ENCODE measurements at places on chromosomes 6 and 20.
A peak's percentile ranks its signal among the peaks of the same experiment; 100 is the strongest.

DNA sequence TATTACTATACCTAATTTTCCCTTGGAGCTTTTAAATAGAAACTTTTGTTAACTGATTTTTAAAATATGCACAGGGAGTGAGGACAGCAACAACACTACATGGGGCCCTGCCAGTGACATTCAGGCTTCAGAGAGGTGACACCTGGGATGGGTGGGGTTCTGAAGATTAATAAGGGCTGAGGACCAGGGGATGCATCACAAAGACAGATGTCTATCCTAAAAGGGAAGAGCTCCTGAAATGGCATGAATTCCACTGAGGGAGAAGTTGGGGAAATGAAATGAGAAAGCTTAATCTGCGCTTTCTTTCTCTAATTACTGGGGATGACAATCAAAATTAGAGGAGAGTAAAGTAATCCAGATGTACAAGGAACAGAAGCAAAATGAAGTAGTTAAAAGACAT is 162.8 kb downstream of the BTBD9 start:
- DNase-seq, result no peak

- DNase-seq, result no peak
Observed at GRCh38 chr6:117907601-117908245, 659 bp downstream of the SLC35F1 start.

GRCh38 chr6:159174263-159174969 is 5.2 kb downstream of the FNDC1 start:
- no peak for DNase-seq

- no peak for DNase-seq
Observed at GRCh38 chr6:37858363-37858762, 38.8 kb downstream of the ZFAND3 start.

GRCh38 chr20:57999465-58000111 is 228.9 kb downstream of the ANKRD60 start:
- DNase-seq, result no peak

- DNase-seq, result no peak
Observed at GRCh38 chr6:18395177-18395855, 8.2 kb downstream of the RNF144B start.

DNA sequence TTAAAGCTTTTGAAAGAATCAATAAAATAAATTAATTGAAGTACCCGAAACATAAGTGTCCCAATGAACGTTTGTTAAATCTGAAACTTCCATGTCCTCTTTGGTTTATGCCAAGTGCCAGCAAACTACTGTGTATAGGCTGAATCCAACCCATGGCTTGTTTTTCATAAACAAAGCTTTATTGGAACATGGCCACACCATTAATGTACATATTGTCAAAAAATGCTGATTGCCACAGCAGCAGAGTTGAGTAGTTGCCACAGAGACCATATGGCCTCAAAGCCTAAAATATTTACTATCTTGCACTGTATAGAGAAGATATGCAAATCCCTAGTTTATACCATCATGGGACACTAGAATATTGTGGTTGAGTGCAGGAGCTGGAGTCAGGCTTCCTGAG is 406.1 kb downstream of the MAFB start:
- no peak for DNase-seq

- peak; percentile 34 for DNase-seq
Observed at GRCh38 chr6:75601304-75602245, at the start of gene SENP6. Gene SENP6, plus strand, starts transcription at chr6:75601880. Its CDS starts 645 bp downstream, at chr6:75602525.

- no peak for DNase-seq
Observed at GRCh38 chr20:5864873-5865587, 85.3 kb downstream of the TRMT6 start.

DNA sequence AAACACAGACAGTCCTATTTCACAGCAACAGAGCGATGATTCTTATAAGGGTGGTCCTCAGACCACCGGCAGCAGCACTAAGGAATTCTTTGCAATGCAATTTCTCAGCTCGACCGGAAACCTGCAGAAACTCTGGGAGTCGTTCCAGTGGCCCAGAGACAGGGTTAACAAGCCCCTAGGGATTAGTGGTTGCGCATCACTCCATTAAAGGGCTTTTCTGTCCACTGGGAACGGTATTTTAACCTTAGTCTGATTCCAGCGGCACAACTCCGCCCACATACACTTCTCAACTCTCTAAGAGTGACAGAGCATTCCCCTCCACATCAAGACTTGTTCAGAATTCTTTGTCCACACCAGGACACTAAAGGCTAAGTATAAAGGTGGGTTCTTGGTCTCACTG is 341.5 kb downstream of the TFAP2A start:
- DNase-seq, result no peak

- no peak for DNase-seq
Observed at GRCh38 chr20:44618318-44618731, 33.2 kb downstream of the ADA start.

DNA sequence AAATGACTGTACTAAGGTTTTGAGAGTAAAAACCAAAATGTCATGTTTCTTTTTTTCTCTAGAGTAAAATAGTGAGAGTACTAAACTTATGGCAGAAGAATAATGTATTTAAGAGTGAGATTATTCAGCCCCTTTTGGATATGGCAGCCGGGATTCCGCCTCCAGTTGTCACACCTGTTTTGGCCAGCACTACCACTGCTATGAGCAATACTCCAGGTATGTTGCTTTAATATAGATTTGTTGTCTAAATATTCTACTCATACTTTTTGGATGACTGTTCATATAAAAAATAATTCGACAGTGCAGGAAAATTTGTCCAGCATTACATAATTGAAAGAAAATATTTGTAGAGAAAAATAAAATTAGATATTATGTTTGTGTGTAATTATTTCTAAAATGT is 59.5 kb downstream of the SCAF8 start:
- no peak for DNase-seq

DNA sequence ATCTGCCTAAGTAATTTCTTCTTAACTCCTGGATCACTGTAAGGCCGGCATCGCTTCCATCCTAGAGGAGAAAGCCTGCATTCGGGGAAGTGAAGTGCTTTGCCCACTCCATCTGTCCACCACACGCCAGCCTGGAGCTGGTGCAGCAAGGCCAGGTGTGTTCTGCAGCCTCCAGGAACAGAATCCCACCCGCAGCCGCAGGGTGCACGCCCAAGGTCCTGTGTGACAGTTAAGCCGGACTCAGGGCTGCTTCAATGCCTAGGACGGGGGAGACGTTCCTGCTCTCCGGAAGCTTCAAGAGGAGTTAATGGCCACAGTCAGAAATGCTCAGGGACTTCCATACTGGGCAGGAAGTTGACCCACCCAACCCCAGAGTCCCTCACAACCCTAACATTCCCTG is 86.1 kb upstream of the QKI start:
- no peak for DNase-seq

GRCh38 chr20:18857640-18858039 is 44.1 kb downstream of the SCP2D1 start:
- no peak for DNase-seq

- no peak for DNase-seq
Observed at GRCh38 chr6:152398316-152398715, 238.8 kb downstream of the SYNE1 start.

- no peak for DNase-seq
Observed at GRCh38 chr6:113287396-113287795, 569.7 kb upstream of the MARCKS start.

DNA sequence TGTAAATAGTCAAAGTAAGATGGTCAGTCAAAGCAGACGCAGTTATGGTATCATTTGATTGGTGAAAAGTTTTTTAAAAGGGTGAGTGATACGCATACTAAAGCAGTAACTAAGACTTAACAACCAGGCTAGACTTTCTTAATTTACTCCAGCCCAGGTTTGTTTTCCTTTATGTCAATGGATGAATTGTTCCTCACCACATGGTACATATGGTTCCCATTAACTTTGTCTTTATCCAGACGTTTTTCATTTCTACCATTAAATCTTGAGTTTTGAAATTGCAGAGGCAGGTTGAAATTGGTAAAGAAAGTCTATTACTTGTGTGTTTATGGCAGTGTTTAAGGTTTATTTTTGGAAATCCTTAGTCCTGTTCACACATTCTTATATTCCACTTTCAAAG is 98.5 kb upstream of the SCGN start:
- DNase-seq, result no peak

GRCh38 chr6:44349904-44350649 is 7.6 kb downstream of the SPATS1 start:
- no peak for DNase-seq

GRCh38 chr6:87653074-87653962 is 48.7 kb downstream of the AKIRIN2 start:
- no peak for DNase-seq

- no peak for DNase-seq
Observed at GRCh38 chr20:21511485-21511849, 2.4 kb downstream of the NKX2-2 start.

DNA sequence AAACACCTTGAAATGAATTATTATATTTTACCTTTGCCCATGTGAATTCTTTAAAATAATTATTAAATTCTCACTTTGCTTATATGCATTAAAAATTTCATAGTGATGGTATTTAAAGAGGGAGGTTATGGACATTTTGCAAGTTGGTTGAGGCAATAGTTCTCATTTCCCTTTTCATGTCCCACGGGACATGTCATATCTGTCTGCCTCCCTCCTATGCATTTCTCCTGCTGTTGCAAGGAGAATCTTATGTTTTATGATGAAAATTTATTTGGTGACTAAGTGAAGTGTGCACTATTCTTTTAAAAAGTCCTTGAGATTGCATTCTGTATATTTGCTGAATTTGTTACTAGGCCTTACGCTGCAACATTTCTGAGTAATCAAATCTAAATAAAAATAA is 67.2 kb downstream of the UTRN start:
- no peak for DNase-seq

DNA sequence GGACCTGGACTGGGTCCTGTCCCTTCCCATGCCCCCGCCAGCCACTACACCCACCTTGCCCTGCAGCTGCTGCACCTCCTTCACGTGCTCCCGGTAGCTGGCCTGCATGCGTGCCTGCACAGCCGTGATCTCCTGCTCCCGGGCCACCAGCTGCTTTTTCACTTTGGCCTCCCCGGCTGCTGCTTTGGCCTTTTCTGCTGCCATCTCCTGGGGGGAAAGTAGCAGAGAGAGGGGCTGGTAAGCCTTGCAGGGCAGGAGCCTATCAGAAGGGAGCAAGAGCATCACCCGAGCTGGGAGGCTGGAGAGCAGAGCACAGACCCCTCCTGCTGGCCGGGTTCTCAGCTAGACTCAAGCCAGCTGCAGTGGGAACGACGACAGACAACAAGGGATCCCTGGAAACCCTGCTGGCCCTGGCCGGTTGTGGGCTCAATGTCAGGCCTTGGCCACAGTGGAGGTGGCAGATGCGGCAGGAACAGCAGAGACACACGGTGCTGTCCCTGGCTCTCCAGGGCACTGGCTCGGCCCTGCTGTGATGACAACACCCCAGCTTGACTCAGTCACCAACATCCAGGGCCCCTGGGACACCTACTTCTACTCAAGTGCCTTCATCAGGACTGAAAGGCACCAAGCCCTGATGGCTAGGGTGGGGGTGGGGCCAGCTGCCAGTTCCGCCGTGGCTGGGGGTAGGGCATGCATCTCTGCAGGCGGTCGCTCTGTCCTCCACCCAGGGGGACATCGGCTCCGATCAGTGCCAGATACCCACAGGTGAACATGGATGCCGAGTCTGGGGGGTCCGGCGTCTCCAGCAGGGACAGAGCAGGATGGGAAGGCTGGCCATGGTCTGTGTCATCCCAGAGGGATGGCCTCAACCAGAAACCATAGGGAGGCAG is 45.3 kb downstream of the RRBP1 start:
- no peak for DNase-seq

DNA sequence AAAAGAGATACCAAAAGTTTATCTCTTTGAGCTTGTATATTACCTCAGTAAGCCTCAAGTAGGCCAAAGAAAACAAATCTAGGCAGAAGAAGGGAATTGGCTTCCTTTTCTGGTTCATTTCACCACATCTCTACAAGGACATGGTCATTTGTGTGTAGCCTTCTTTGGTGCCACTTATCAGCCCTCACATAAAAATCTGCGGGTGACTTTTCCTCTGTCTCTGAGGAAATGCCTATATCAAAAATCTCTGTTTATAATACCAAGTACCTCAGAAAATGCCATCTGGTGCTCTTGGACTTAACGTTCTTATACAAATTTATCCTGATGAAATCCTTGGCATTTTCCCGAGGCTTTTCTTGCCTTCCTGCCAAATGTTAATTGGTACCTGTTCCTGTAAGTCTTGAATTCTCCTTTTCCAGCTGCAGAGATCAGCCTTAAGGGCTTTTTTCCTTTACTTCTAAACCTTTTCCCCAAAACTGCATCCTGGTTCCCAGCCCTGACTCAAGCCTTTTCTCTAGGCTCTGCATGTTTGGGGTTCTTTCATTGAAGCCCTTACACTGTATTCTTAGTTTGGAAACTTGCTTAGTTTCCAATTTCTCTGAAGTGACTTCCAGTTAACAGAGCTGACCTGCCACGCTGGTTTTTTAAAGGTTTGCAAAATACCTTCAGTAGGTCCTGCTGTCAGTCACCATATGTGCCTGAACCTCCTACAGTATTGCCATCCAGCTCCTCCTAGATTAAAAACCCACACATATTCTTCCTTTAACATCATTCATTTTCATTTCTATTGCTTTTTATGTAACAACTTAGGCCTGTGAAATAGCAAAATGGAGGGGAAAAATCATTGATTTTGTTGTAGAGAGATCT is 191.2 kb upstream of the PREP start:
- no peak for DNase-seq

GRCh38 chr6:33627876-33628275 is 6.8 kb downstream of the ITPR3 start:
- no peak for DNase-seq

- DNase-seq, result no peak
Observed at GRCh38 chr6:11654876-11655275, 117.3 kb downstream of the TMEM170B start.

DNA sequence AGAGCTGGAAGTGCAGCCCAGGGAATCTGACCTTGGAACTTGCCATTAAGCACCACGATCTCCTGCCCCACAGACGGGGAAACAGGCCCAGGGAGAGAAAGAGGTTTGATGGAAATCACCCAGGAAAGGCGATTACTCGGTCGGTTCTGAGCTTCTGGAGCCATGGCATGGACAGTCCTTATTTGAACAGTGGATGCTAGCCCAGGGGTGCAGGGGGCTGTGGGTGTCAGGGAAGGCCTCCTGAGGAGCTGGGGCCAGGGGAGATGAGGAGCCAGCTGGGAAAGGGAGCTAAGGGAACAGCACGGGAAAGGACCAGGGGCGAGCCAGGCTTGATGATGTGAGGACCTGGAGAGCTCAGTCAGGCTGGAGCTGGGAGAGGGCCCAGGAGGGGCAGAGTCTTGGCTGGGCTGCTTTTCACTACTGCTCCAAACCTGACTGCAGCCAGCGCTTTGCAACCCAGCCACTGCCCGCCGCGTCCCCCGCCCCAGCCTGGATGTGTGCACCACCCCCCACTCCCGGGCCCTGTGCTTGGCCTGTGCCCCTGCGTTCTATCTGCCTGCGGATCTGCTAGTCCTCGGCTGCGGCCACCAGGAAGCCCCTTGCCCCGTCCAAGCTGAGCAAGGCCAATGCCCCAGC is 17.8 kb downstream of the SUN5 start:
- no peak for DNase-seq

- DNase-seq, result no peak
Observed at GRCh38 chr6:101517632-101518031, 124.1 kb downstream of the GRIK2 start.

- DNase-seq, result no peak
Observed at GRCh38 chr20:8393381-8393780, 261.3 kb downstream of the PLCB1 start.

Measured in esophagus squamous epithelium (tissue), 5 donors.